Forelimb muscle (tissue), 1 donor: ENCODE measurements at places on chromosomes 2 and 18. TPM values are rescaled to one million over a fixed set of nuclear protein-coding genes. Genes with fewer than 3 reads are reported as not detected.

Gene ASXL3
- polyA plus RNA-seq = 5.3 TPM

Gene ALK
- 0.03 TPM for polyA plus RNA-seq

Gene CAPN14
- polyA plus RNA-seq = not detected

Gene CD8A
- polyA plus RNA-seq = 0.22 TPM

Gene KIF1A
- 3.6 TPM for polyA plus RNA-seq

Gene KCTD1
- polyA plus RNA-seq = 4.2 TPM

Gene INHBB
- 0.89 TPM for polyA plus RNA-seq

Gene TCF23
- polyA plus RNA-seq = 0.49 TPM

Gene RAB6D
- polyA plus RNA-seq = 1.2 TPM

Gene ABCG5
- polyA plus RNA-seq = 0.05 TPM

Gene MROH2A
- not detected for polyA plus RNA-seq

Gene MTX2
- polyA plus RNA-seq = 59.0 TPM
